ENCODE measurements at places on chromosomes 3 and 15.

GRCh38 chr3:171982828-171983227 is 56.5 kb upstream of the FNDC3B start:
- no peak for DNase-seq

DNA sequence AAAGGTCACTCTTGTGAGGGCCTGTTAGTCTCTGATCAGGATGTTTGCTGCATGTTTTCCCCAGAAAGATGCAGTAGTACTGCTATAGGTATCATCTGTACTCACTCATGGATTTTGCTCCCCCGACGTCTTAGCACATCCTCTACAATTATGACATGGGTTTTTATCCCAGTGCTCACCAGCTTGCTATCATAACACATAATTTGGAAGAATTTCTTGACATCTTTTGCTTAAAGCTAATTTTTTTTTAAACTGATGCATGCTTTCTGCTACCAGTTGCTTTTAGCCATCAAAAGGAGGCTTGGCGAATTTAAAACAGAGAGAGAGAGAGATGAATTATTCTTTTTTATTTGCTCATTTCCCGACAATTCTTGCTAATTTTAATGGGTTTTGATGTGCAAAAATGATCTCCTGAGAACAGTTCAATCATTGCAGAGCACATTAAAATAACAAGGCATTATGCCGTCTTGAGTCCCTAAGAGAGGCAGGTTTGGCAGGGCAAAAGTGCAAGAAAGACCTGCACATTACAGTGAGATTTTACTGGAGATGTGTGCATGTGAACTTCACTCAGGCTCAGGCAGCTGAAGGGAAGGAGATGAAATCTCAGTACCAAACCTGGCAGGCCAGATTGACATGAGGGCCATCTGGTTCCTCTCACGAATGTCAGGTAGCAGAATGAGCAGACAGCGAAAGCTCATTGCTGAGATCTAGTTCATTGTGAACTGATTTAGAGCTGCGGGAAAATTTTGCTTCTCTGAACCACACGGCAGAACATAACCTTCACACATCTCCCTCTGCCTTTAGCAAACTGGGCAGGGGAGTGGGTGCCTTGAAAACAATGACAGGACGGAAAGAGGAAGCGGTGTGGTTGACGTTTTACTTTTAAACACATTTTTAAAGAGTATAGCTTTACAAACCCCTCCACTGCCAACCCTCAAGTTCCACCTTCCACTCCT is 25.9 kb upstream of the GOLGA8B start:
- no peak for DNase-seq

DNA sequence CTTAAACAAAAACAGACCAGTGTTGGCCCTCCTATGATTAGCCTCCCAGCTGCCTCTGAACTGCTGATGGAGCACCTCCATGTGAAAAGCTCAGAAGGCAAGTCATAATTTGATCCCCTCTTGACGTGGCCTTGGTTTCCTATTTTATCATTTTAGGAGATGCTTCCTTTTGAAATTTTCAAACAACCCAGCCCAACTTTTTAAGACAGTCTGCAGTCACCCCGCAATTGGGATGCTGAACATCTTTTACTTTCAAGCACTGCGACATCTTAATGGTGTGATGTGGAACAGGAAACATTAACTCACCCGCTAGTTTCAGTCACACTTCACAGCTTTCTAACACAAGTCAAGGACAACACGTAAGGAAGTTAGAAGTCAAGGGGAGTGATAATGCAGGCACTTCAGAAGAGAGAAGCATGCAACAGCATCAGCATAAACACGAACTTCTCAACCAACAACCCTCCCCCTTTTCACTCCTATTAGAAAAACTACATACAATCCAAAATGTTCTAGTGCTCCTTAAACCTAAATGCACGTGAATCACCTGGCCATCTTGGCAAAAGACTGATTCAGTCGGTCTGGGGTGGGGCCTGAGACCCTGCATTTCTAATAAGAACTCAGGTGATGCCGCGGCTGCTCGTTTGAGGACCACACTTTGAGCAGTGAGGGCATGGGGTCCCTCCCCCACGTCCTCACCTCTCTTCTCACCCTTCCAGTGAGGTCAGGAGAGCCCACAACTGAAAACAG is 161.5 kb downstream of the FOXP1 start:
- DNase-seq = no peak

DNA sequence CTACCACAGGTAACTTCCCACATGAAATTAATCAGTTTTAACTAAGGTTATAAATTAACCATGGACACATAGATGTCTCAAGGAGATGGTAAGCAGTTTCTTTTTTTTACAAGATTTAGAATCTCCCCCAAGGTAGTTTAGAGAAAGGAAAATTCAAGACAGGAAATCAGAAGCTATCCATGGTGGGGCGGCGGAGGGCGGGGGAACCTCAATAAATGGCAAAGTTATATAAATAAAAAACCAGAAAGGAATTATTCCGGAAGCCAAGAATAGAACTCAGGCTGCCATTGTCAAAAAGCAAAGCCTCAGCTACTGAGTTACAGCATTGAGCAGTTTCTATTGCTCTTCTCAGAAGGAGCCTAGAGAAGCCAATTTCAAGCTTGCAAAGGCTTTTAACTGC is 172.1 kb upstream of the SMAD3 start:
- DNase-seq = no peak

GRCh38 chr15:31435912-31436628 is 109.4 kb downstream of the KLF13 start:
- DNase-seq = no peak

DNA sequence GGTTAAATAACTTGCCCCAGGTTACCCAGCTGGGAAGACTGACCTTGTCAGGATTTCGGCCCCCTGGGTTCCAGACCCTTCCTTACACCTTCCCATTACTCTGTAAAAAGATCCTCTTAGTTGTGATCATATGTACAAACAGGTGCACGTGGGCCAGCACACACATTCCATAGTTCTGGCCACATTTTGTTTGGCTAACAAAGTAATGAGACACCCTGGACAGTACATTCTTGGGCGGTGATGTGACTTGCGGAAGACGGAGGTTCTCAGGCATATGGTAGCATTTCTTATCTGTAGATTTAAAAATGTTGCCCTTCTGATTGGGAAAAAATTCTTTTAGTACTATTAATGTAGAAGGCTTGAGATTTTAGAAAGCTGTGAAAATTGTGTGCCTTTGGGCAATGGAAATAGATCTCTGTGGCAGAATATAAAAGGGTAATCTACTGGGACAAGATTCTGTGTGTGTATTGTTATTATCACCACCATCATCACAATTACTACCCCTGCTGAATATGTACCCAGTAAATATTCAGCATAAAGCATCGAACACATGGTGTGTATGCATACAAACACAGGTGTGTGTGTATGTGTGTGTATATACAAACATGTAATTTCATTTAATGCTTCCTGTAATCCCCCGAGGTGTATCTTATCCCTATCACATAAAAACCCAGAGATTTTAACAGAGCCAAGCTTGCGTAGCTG is 205.4 kb upstream of the UBE2E1 start:
- no peak for DNase-seq

DNA sequence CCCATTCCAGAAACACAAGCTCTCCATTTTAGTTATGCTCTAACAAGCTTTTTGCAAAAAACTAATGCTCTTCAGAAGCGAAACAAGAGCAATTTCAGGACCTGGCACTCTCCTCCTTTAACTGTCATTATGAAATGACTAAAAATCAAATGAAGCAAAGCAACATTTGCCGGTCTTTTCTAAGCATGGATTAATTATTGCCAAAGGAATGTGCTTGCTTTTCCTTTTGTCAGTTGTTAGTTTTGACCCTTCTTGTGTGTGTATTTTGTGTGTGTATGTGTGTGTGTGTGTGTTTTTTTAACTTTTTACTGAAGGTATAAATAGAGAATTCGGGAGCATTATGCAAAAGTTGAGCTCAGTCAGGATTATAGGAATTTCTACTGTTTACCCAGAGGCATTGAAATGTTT is 509.1 kb downstream of the TUSC7 start:
- DNase-seq = no peak

Data from nucleus accumbens (tissue), 56 donors.